ENCODE measurements at places on chromosomes 6 and 20.

GRCh38 chr20:12211361-12211760, 293.7 kb downstream of the BTBD3 start:
- no peak for DNase-seq

DNA sequence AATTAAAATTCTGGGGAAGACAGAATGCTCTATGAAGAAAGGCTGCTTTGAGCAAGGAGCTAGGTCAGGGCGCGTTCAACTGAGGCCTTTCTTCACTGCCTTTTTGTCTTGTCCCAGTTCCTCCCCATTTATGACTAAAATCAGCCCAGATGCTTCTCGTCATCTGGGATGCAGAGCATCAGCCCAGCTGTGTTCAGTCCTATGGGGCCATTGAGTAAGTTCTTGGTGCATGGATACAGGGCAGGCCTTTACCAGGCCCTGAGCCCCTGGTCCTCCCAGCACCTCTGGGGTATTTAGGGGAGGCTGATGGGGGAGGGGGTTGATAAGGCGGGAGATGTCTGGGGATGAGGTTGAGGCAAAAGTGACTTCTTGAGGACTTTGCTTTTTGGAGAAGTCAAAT, 55.7 kb downstream of the PTPN1 start:
- no peak for DNase-seq

- DNase-seq: no peak
Measured at GRCh38 chr6:160428069-160428430, 79.9 kb downstream of the SLC22A3 start.

- no peak for DNase-seq
Measured at GRCh38 chr6:89894169-89894568, at the start of gene GJA10. Gene GJA10, plus strand, starts transcription at chr6:89894469. Its CDS starts 0 bp downstream, at chr6:89894469.

GRCh38 chr6:34317882-34318498, 69.2 kb upstream of the SMIM29 start:
- no peak for DNase-seq

- DNase-seq: peak; percentile 99
Measured at GRCh38 chr6:13407709-13408695, 79.4 kb downstream of the GFOD1 start.

GRCh38 chr6:117521791-117522502, 39.5 kb downstream of the DCBLD1 start:
- no peak for DNase-seq

DNA sequence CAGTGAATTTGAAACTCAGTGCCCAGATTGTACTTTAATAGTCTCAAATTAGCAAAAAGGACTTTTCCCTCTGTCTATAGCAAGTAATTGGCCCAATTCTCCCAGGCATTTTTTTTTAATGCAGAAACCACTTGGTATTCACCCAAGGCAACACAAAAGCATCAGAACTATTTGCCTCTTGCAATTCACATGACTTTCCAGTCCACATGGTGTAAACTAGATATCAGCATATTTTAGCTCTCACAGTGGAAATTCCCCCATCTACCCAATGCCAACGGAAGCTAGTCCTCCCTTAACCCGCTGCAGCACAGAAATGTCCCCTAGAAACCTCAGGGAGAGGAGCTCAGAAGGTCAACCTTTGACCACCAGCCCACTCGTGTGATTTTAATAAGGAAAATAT, 103.4 kb upstream of the CDYL start:
- no peak for DNase-seq

DNA sequence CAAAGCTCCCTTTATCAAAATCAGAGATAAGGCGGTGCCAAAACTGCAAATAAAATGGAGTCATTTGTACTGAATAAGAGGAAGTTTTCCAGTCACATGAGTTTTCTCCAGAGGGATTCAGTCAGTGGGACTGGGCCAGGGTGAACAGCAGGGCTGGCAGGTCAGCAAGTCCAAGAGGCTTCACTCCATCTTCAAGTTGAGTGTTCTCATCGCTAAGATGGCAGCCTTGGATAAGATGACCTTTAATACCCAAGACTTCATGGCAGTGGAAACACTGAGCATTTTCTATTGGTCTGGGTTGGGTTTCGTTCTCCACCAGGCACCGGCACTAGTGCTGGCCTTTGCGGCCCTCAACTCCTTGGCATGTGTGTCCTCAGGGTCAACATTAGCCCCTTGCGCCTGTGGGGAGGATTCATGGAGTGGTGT, 29.3 kb upstream of the IGF2R start:
- DNase-seq: no peak

DNA sequence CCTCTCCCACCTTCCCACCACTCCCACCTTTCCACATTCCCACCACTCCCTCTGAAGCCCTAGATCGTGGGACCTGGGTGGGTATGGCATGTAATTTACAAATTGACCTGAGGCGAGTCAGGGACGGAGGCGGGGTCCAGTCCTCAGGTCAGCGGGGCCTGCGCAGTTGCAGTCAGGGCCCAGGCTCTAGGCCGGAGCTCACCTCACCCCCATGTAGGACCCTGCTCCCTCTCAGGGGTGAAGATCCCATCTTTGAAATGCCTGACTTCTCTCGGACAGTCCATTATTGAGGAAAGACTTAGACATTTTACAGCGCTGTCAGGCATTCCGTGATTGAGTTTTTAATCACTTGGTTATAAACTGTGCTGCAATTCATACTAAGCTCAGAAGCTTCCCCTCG, 10.5 kb downstream of the THBS2 start:
- no peak for DNase-seq

GRCh38 chr20:3074812-3075211, 3.4 kb downstream of the OXT start:
- no peak for DNase-seq

- DNase-seq: no peak
Measured at GRCh38 chr6:112439010-112439409, 91.9 kb downstream of the RFPL4B start.

DNA sequence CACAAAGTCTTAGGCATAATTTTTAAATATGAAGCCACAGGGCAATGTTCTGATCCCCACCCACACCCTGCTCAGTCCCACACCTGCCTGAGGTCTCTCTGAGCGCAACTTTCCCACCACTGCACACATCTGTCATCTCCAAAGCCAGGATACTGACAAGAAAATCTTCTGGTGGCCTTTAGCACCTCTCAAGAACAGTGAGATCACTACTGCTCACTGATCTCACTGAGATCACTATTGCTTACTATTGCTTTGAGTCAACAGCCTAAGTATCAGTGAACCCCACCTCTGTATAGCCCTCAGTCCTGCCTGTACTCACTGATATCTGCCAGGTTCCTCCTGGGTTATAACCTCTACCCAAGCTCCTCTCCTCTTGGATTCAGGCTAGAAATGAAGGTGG, 6.4 kb downstream of the TNFRSF21 start:
- DNase-seq: no peak

Data from GF-D8 (cell line).